Activated gamma-delta T cell treated with Interleukin-2 at 50 U/mL for 16 hours (primary cell): ENCODE measurements at places on chromosomes 5 and 9.

GRCh38 chr9:132114102-132114707, 34.5 kb upstream of the MED27 start:
- DNase-seq = peak; percentile 26

- no peak for DNase-seq
Measured at GRCh38 chr5:144436007-144436406, 265.3 kb downstream of the KCTD16 start.

GRCh38 chr5:130251931-130252330, 347.7 kb downstream of the CHSY3 start:
- no peak for DNase-seq

- no peak for DNase-seq
Measured at GRCh38 chr5:141787376-141787775, 90.8 kb downstream of the PCDH1 start.

DNA sequence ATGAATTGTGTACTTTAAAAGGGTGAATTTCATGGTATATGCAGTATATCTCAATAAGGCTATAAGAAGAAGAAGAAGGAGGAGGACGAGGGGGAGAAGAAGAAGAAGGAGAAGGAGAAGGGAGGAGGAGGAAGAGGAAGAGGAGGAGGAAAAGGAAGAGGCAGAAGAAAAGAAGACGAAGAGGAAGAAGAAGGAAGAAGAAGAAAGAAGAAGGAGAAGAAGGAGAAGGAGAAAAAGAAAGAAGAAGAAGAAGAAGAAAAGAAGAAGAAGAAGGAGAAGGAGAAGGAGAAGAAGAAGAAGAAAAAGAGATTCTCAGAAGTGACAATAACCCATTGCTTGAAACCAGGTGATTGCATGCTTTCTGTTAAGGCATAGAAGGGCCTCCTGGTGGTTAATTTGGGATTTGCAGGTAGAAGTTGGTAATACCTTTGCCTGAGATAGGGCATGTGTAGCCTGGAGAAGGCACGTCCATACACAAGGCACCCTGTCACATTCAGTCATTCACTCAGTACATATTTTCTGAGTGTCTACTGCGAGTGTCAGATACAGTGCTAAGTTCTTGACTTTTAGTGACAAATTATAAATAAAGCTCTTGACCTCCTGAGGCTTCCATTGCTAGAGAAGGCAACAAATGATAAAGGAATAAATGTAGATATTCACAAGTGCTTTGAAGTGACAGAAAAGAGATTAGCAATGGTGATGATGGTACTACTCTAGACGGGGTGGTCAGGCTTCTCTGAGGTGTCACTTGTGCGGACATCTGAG, 231.3 kb downstream of the NPR3 start:
- no peak for DNase-seq

- DNase-seq = peak; percentile 76
Measured at GRCh38 chr9:114898741-114899140, 31.6 kb downstream of the TNFSF8 start.

DNA sequence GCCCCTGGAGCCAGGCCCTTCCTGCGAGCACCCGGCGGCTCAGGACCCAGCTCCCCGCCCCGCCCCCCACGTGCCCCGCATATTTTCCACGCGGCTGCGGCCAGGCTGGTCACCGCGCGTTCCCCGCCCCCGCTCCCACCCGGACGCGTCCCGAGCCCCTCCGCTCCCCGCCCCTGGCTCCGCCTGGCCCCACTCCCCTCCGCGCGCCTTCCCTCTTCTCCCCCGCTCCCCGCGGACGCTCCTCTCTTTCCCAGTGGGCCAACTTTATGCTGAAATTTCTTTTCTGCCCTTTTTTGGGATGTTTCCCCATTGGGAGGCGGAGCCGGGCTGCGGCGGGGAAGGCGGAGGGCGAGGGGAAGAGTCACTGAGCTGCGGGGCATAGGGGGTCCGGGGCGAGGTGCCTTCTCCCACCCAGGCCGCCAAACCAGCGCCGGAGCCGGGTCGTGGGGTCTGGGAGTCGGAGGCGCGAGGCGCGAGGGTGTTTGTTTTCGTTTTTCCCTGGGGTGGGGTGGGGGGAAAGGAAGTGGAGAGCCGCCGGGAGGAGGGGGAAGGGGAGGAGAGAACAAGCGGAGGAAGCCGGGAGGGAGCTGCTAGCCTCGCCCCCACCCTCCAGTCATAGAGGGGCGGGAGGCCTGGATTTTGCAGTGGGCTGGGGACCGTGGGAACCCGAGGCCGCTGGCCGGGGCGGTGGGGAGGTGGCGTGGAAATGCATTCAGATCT, 1.0 kb upstream of the TPM2 start:
- peak; percentile 12 for DNase-seq

- DNase-seq = no peak
Measured at GRCh38 chr5:54769746-54770145, 215.6 kb downstream of the ESM1 start.

GRCh38 chr5:149745212-149745942, 15.3 kb downstream of the PPARGC1B start:
- DNase-seq = no peak

DNA sequence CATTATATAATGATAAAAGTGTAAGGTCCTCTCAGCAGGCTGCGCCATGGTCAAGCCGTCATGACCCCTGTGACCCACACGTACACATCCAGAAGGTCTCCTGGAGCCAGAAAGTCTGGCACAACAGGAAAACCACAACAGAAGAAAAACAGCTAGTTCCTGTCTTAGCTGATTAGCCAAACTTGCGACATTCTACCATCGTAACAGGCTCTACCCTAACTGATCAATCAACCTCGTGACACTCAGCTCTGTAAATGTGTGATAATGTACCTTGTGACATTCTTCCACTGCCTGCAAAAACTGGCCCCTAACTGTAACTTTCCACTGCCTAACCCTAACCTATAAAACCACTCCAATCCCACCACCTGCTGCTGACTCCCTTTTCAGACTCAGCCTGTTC, 316.4 kb upstream of the TUSC1 start:
- no peak for DNase-seq

- DNase-seq = peak; percentile 68
Measured at GRCh38 chr9:63817622-63818518, 1467.1 kb downstream of the FOXD4L5 start.

DNA sequence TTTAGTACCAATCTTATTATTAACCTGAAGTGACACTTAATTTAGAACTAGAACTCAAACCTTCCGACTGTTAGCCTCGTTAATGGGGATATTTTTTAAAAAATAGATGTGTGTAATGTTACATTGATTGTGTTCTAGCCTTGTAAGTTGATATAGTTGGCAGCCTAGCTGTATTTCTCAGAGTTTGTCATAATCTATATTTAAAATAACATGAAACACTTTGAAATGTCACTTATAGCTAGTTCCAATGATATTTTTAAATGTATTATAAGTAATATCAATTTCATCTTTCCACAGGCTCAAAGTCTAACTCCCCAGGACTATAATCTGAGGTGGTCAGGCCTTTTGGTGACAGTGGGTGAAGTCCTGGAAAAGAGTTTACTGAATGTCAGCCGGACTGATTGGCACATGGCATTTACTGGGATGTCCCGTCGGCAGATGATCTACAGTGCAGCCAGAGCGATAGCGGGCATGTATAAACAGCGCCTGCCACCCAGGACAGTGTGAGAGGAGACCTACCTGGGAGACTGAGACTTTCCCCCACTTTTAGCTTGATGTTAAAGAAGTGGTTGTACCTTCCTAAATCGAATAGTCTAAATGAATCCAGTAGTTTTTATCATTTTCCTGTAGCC, 34.1 kb downstream of the PRRC1 start:
- DNase-seq = no peak

DNA sequence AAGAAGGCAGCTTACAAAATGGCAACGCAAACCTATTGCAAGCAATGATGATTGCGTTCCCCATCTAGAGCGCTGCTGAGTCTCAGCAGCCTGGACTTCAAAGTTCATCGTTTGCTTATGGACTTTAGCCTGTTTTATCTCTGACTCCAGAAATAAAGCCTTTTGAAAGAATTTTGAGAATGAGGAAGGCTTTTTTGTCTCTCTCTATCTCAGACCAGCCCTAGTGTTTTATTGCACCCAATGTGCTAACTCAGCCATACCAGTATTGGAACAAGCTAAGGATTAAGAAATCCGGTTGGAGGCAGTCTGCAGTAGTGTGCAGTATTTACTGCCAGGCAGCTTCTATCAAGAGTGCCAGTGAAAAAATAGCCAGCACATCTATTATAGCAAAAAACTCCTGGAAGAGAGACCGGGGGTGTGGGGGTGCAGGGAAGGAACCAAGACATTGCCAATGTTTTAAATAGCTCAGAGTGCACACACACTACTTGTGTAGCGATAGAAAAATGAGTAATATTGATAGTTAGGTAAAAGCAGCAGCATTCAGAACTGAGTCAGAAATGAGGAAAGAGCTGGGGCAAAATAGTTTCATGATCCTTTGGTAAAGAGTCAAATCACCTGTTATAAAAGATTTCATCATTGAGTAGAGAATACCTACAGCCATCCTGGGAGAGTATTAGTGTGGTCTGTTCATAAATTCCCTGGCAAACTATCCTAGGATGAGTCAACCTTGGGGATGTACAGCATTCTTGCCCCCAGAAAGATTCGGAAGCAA, 219.0 kb downstream of the ZNF608 start:
- no peak for DNase-seq

DNA sequence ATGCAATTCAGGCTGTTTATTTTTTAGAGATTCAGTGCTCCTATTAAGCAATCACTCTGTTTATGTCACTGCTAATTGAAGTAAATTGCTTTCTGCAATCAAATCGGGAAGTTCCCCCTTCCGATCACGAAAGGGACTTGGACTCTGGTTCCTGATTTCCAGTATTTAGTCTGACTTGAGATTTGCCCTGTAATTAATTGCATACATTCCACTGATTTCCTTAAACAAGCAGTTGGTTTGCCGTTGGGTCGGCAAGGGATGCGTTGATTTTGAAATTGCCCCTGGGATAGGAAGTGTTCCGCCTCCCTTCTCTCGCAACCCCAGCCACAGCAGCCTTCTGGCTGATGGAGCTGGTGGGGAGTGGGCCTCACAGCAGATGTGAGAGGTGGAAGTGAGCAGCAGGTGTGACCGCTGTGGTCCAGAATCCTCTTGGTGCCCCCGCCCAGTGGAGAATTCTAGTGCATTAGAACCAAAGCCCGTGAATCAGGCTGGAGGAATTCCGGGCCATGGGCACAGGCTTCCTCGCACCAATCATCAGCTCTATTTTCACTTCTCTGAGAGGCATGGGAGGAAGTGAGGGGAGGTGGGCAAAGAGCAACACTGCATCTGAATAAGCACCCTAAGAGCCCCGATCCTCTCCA, 102.5 kb downstream of the SPRY4 start:
- no peak for DNase-seq

DNA sequence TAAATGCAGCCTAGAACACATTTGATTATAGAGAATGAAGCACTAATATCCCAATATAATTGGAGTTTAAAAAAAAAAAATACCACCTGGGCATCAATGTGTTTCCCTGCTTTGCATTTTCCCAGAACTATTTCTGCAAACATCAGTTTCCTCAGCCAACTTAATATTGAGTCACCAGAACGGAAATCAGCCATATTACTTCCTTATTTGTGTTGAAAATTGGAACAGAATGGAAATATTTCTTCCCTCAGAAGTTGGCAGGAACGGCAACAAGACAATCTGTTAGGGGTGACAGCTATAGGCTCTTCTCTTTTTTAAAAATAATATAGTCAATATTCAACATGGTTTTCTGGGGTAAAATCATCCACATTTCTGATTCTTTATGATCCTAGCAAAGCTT, 4.0 kb downstream of the MFAP3 start:
- DNase-seq = no peak

- peak; percentile 88 for DNase-seq
Measured at GRCh38 chr9:129460323-129461261, 160.3 kb downstream of the C9orf50 start.

- DNase-seq = no peak
Measured at GRCh38 chr9:127187231-127187956, 65.0 kb upstream of the ANGPTL2 start.

DNA sequence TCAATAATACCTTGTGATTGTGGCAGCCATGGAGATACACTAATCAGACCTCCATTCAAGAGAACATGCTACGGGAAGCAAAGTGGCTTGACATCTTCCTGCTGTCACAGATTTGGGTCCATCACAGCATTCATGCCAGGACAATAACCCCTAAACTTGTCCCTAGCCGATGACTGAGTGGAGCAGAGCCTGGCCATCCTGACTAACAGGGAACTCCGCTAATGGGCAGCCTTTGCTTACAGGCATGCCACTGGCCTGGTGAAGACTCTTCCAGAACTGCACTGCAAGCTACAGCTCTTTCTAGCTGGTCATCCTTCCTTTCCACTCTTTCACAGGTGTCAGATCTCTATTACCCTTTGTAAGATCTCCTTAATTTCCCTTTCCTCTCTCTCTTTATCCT, 16.0 kb downstream of the FAM174A start:
- DNase-seq = no peak

DNA sequence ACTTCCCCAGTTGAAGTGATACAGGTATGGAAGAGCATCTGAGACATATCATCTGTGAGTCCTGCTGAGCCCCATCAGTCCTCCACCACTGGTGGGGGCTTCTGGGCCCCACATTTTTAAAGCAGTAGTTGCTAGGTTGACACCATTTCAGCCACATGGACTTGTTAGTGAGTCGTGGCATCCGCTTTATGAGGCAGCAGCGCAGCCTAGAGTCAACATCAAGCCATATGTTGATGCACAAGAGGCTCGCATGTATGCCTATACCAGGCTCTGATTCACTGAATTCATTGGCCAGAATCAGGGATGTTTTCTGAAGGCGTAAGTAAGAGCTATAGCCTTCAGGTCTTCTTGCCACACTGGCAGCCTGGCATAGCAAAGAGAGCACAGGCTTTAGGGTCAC, 26.8 kb downstream of the ZNF346 start:
- DNase-seq = no peak

DNA sequence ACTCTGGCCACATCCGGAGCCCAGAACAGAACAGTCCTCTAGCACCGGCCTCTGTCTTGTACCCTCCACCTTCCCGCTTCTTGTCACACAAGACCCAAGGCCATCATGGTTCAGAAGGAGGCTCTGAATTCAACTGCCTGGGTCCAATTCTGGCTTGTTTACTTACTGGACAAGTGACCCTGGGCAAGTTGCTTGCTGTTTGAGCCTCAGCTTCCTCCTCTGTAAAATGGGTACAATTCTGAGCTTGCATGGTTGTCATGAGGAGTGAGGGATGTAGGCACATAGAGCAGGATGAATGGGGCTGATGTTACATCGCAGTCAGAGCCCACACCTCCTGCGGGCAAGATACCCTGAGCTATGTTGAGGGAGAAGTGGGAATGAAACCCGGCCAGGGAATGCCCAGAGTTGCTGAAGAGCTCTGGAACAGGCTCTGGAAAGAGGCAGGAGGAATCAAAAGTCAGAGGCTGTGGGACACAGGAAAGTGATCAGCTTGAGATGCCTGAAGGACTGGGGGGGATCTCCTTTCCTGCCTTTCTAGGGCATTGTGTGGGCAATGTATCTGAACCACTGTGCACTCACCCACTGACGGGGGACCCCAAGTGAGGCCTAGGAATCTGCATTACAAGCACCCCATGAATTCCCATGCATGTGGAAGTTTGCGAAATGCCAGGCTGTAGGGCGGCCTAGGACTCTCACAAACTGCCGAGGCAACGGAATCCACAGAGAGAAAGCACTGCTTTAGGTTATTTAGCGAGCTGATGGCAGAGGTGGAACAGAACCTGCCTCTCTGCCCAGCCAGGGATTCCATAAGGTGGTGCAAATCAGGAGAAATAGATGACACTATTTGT, 29.4 kb upstream of the IL17B start:
- DNase-seq = no peak
